ENCODE measurements at places on chromosomes 6 and 20.
A peak's percentile ranks its signal among the peaks of the same experiment; 100 is the strongest.

DNA sequence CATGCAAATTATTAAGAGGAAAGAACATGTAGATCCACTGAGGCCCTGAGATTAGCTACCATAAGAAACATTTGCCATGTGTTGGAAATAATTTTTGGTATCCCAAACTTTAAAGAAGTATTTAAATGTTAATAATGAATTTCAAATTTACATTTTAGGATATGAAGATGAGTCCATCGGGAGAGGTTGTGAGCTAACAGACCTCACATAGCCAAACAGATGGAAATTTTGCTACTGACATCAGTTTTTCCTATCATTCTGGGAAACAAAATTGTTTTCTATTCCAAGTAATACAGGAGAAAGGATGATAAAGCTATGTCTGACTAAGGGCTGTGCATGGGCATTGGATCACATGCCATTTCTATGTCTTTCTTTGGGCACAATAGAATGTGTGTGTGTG, 809.6 kb downstream of the TENT5A start:
- DNase-seq: no peak

GRCh38 chr6:167993831-167994230, 3.6 kb upstream of the KIF25 start:
- DNase-seq: no peak

DNA sequence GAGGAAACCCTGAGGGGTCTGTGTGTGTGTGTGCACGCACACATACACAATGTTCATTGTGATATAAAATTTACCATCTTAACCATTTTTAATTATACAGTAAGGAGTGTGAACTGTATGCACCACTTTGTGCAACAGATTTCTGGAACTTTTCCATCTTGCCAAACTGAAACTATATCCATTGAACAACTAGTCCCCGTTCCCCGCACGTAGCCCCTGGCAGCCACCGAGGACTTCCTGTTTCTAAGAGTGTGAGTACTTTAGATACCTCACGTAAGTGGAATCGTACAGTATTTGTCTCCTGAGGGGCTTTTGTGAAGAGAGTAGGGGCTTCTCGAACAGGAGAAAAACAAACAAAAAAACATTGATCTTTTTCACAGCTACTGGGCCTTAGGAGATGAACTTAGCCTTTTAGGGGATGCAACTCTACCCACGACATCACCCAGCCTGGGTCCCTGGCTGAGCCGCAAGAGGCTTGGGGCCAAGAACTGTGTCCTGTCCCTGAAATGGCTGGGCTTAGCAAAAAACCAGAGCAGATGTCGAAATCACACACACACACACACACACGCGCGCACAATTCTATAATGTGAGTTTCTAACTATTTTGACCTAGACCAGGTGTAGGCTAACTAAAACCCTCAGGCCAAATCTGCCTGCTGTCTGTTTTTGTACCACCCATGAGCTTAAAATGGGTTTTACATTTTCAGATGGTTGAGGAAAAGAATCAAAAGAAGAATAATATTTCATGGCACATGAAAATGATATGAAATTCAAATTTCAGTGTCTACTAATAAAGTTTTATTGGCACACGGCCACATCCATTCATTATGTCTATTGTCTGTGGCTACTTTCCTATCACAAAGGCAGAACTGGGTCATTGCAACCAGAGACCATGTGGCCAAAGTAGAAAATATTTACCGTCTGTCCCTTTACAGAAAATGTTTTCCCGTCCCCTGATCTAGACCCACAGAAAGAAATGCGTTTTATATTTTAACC, 144.2 kb downstream of the EYA2 start:
- no peak for DNase-seq

- DNase-seq: no peak
Measured at GRCh38 chr6:151257985-151258445, 18.2 kb downstream of the AKAP12 start.

DNA sequence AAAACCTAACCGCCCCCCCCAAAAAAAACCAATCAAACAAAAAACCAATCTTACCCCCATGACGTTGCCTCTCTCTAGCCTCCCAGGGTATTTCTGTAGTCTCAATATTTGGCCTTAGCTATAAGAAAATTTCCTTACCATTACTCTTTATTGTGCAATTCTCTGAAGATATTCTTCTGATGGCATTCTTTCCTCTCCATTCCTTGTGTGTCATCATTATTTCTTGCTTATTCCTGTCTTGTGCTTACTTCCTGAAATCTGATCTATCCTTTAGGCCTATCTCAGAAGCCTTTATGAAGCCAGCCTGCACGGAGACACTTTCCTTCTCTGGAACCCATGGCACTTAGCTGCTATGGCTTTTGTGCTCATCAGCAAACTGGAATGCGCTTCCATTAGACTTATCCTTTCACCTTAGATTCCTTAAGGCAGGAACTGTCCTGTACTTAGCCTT, 65.9 kb upstream of the DDR1 start:
- no peak for DNase-seq

GRCh38 chr20:33629979-33630378, 32.1 kb upstream of the C20orf144 start:
- DNase-seq: no peak

DNA sequence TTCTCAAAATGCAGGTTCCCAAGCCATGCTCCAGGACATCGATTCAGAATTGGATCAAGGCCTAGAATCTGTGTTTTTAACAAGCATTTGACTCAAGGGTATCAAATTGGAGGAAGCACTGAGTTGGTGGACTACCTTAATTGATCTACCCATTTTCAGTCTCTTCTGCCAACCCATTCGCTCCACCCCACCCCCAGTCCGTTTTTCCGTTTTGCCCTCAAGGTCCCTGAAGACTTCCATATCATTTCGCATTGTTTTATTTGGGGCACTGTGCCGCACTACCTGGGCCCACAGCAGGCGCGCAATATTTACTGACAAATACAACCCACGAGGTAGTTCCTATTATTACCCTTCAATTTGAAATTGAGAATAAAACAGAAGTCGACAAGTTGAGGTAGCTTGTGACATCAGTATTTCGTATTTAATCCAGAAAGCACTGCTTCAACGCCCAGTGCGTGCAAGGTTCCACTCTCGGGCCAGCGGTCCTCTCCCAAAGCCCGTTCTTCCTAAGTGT, 557 bp upstream of the DHX35 start:
- peak; percentile 7 for DNase-seq

- no peak for DNase-seq
Measured at GRCh38 chr6:104522533-104522932, 337.2 kb downstream of the HACE1 start.

- no peak for DNase-seq
Measured at GRCh38 chr6:64969139-64969538, 737.9 kb downstream of the EYS start.

DNA sequence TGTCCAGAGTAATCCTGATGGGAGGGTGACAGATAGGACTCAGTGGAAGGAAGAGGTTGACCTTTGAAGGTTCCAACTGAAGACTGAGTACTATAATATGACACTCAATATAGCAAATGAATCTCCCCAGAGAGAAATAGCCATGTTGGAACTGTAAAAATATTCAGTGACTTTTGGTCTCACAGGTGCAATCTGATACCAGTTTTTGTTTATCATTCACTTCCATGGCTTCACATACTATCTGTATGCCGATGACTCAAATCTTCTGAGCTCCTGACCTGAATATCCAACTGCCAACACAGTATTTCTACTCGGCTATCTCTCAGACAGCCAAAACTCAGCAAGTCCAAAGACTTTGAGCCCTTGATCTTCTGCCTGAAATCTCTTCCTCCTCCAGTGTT, 21.8 kb upstream of the PKHD1 start:
- DNase-seq: no peak

- no peak for DNase-seq
Measured at GRCh38 chr6:2482773-2483172, 237.4 kb upstream of the GMDS start.

- DNase-seq: no peak
Measured at GRCh38 chr6:34035704-34036356, 110.1 kb downstream of the GRM4 start.

- DNase-seq: no peak
Measured at GRCh38 chr20:22880277-22880676, 154.8 kb upstream of the SSTR4 start.

DNA sequence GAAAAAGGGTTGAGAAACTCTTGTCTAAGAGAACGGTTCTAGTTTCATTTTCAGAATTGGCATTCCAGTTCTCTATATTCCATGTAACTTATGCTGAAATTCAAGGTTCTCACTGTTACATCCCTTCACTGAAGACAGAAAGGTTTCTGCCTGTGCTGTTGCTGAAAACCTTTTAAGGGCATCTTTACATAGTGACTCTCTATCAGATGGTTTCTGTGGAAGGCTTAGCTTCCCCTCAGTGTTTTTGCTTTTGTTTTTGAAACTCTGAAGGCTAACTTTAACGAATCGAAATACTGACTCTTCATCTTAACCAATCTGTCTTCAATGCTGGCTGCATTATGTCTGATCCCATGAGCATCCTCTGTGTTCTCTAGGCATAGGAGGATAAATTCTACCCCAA, 1286.2 kb upstream of the EYS start:
- no peak for DNase-seq

GRCh38 chr6:20266851-20267608, 54.8 kb upstream of the MBOAT1 start:
- DNase-seq: no peak

- no peak for DNase-seq
Measured at GRCh38 chr6:72863131-72863530, 241.3 kb downstream of the KCNQ5 start.

DNA sequence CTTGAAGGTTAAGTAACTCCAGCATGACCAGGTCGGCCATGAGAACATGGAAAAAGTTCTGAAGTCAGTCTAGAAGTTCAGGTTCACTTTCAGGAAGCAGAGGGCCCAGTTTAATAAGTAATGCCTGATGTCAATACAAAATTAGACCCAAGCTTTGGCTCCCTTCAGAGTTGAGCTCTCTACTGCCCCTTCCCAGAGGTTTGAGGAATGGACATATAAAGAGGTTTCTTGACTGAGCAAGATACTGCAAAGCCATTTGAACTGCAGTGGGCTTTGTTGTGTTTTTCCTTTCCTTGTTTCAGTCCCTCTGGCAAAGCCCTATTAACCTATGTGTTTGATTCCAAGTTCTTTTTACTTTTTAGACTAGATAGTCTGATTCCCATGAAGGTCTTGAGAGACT, 97.8 kb upstream of the PREP start:
- no peak for DNase-seq
